NCI-H2029 treated with DMSO at 0.1 percent for 48 hours (cell line): ENCODE measurements at places on chromosomes 7 and 10.

GRCh38 chr10:47409171-47409865 is 25.2 kb upstream of the ZNF488 start:
- no peak for DNase-seq

DNA sequence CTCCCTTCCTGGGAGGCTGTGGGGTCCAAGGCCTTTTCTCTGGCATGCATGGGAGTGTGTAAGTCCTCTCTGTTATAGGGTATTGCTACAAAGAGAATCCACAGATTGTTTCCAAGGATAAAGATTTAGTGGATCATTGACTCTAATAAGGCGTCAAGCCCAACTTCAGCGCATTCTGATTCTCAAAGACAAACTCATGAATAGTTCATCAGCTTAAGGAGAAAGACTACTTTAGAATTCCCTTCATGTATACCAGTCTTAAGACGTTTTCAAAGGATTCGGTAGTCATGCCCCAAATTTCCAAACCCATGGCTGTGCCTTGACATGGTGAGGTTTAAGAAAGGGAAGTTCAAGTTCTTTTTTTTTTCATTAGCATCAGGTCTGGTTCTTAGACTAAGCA is 46.6 kb upstream of the ABLIM1 start:
- DNase-seq, result no peak

DNA sequence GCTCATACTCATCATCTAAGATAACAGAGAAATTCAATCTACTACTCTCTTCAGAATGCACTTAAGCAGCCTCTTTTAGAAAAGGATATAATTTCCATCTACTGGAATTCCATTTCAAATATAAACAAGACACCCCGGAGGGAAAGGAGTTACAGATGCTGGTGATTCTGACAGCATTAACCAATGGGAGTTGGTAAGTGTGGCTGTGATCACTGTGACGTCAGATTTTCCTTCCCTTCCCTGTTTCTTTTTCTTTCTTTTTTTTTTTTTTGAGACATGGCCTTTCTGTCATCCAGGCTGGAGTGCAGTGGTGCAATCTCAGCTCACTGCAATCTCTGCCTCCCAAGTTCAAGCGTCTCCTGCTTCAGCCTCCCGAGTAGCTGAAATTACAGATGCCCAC is 106.6 kb downstream of the ACTR3B start:
- DNase-seq, result no peak

DNA sequence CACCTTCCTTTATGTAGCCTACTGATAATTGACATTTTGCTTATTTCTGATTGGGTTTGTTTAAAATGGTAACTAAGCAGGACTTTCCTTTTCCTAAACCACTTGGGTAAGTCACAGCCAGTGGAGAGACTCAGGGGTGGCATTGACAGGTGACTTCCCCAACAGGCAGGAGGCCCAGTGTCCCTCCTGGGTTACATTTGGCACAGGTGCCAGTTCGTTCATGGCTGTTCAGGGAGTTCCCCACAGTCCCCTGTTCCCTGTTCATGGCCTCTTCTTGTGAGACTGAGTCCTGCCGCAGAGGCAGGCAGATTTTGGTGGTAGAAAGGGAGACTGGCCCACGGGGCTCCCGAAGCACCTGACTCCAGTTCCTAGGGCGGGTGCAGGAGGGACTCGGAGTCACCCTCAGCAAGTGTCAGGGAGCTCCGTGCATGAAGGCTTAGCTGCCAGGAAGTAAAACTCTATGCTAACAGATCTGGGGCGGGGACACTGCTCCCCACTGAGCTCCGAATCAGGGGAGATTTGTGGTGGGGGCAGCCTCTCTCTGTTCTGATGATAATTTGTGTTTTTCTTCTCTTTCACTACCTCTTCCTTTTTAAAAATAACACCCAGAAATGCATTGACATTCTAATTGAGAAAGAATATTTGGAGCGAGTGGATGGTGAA is 84.1 kb downstream of the EZH2 start:
- no peak for DNase-seq

- no peak for DNase-seq
Observed at GRCh38 chr10:9038146-9038714, 983.7 kb downstream of the GATA3 start.

DNA sequence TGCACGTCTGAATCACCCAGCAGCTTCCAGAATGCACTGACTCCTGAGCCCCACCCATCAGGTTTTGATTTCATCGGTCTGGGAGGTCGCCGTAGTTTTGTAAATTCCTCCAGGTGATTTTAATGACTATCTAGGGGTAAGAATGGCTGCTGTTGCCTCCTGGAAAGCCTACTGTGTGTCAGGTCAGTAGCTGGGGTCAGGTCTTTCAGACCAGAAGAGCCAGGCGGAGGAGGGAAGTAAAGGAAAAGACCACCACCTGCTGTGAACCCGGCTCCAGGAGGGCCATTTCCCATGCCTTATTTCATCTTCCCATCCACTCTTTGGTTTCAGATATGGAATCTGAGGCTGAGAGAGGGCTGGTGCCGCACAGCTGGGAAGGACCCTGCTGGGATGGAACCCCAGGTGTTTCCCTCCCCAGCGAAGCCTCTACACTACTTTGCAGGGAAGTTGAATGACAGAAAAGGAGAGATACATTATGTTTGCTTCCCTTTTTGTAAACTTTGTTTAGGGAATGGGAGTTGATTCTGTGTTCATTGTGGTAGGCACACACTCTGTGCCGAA is 19.8 kb downstream of the ADAMTS14 start:
- DNase-seq, result no peak

DNA sequence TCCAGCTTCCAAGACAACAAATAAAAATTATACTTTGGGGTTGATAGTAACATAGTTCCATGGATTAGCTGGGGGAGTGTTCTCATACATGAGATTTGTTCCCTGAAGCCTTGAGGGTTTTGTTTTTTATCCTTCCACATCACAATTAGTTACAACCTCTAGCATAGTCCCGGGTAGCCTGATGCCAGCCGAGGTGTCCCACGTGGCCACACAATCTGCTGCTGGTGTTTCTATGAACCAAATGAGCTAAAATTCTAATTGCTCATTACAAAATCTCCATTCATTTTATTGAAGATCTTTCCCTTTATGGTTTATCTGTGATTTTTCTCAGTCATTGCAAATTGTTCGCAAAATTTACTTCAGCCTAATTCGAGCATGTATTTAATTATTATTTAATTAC is 84.7 kb downstream of the CACNA2D1 start:
- no peak for DNase-seq

GRCh38 chr10:94397549-94398370 is 4.6 kb upstream of the TBC1D12 start:
- no peak for DNase-seq

DNA sequence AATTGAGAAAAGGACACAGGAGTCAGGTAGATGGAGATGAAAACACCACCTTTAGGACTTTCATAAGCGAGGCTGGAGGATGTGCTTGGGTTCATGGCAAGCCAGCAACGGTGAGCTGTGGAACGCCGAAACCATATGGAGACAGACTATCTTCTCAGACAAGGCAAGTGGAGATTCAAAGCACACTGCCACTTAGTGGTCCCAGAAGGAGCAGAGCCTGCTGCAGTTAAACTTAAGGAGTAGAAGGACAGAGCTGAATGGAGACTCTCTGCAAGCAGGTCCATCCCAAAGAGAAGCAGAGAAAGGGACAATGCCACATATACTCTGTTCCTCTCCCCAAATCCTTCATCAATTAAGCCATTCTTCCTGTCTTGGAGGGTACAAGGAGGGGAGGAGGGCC is 236.3 kb upstream of the HABP2 start:
- DNase-seq, result no peak

DNA sequence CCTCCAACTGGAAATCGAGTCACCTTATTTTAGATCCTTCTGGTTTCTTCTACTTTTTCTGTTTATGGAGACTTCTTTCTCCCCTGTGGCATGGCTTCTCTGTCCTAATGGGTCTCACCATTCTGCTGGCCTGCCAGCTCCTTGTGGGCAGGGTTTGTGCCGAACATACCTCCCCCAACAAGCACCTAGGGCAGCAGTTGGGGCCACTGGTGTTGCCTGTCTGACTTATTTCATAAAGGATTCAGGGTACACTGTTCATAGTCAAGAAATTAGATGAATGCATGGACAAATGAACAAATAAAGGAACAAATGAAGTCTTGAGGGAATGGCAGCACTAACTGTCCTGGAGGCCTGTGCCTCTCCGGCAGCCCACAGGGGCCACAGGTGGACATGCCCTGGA is 55.6 kb upstream of the DOCK1 start:
- DNase-seq, result no peak

GRCh38 chr7:22110227-22110839 is 164.6 kb upstream of the CDCA7L start:
- DNase-seq, result peak; percentile 66

DNA sequence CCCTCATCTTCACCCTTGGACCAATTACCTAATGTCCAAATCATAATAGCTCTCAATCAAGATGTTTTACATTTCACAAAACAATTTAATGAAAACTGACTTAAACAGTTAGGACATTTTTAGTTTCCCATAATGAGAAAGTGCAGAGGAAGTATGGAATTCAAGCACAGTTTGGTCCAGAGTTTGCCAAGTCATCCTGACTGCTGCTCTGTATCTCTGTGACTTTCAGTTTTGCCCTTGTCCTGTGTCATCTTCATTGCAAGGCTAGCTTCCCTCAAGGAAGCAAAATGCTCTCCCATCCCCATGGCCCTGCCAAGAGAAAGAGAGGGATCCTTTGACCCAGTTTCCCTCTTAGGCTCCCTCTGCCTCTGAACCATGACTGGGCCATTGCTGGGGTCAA is 7.9 kb upstream of the PLEKHS1 start:
- no peak for DNase-seq

- DNase-seq, result no peak
Observed at GRCh38 chr7:141976524-141977245, 3.1 kb upstream of the TAS2R38 start.

DNA sequence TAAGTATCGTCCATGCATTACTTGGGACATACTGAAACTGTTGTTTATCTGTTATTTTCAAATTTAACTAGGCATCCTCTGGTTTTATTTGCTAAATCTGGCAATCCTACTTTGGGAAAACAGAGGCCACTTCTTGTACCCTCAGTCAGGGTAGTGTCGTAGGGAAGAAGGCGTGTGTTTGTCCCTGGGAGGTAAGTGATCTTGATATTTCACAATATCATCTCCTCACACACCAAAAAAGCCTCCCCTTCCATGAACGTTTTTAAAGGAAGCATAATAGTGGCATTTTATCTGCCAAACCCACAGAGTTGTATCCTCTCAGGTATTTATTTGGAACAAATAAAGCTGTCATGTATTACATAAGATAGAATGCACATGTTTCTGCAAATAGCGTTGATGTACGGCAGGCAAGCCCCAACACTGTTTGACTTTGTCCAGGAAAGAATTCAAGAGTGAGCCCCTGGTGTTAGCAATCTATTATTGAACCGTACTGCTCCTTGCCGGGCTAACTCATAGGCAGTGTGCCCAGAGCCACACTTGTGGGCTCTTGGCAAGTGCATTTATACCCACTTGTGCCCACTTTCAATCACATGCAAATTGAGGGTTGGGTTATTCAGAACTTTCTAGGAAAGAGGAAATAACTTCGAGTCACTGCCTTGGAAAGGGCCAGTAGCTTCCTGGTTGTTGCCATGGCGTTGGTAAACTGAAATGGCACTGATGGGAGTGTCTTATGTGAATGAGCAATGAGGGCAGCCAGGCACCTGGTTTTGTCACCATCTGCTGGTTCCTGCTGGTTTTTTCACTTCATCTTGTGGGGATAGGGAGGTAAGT is 266.0 kb downstream of the USP6NL start:
- DNase-seq, result no peak

DNA sequence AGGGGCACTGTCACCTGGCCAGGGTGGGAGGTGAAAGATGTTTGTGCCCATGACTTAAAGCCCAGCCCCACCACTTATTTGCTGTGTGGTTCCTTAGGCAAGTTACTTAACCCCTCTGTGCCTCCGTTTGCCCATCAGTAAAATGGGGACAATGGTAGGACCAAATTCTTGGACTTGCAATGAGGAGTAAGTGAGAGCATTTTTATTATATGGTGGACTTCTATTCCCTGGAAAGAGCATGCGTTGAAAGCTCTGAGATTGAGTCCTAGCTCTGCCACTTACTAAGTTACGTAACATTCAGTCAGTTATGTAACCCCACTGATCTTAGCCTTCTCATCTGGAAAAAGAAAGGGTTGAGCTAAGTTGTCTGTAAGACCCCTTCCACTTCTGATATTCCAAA is 18.8 kb downstream of the VSIR start:
- no peak for DNase-seq

DNA sequence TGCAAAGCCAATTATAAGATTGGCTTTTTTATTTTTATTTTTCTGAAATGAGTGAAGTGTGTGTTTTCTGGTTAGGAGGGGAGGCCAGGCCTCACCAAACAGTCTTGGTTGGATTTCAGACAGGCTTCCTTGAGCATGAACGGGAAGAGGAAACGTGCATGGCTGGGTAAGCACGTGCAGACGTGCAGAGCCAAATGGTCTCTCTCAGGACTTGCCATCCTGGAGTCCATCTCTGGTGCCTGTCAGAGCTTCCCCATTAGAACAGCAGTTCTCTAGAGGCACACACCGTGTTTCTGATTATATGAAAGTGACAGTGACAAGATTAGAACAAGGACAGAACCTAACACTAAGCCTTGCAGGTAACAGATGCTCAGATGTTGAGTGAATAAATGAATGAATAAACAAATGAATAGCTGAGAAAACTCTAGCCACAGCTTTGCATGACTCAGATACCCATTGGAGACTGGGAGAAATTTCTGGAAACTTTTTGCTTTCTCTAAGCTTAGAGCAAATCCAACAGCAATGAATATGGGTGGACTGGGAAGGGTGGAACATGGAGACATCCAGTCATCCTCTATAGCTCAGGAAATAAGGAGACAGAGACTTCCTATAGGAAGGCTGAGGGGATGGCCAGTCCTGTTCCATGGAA is 11.8 kb upstream of the CALD1 start:
- no peak for DNase-seq

DNA sequence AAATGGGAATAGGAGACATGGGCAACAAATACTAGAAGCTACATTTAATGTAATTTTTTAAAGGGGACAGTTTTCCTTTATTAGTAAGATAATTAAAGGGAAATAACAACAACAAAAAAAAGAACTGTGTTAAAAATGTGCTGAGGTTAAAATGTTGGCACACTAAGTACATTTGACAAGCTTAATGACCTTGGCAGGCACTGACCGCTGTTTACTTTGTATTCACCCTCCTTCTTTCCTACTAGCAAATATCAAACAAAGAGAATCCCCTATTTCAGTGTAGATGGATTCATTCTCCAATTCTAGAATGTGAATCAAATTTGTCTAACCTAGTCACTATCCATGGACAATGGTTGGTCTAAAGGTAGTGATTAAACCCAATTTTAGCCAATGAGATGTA is 77.5 kb upstream of the TOMM7 start:
- DNase-seq, result peak; percentile 4

DNA sequence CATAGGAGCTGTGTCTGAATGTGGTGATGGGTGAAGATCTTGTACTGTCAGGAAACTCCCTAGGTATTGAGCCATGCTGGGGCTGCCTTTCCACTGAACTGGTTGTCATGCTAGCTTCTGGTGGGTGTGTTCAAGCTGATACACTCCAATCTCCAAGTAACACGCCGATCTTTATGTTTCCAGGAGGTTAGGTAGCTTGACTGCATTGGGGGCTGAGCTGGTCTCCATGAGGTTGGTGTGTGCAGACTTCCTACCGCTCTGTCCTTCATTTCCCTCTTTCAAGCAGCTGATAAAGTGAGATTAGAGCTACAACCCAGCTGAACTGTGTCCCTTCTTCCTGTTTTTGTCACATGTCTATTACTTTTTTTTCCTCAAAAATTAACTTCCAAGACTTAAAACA is 265.5 kb downstream of the ANKRD30A start:
- DNase-seq, result no peak
